ENCODE measurements at places on chromosomes 3 and 15. TPM values are rescaled to one million over a fixed set of nuclear protein-coding genes. Genes with fewer than 3 reads are reported as not detected.
A peak's percentile ranks its signal among the peaks of the same experiment; 100 is the strongest.

GRCh38 chr15:65423150-65423975 lies 616 bp upstream of the IGDCC4 start:
- no peak for DNase-seq

GRCh38 chr3:100407977-100408532 lies 6.7 kb downstream of the LNP1 start:
- no peak for DNase-seq

DNA sequence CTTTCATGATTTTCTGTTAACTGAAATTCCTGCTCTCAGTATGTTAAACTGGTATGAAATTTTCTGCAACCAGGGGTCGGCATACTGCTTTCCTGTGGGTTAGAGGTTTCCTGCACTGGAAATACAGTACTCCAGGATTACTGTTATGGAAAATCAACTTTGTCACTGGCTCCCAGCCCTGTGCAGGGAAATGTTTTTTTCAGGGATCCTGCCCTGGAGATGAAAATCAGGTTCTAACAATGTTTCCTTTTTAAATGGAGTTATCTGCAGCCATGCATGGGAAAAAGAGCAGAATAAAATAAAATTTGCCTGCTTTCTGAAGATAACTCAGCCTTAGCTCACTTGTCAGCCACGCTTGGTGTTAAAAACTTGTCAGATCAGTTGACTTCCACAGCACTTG lies 220.4 kb downstream of the IL5RA start:
- DNase-seq = no peak

GRCh38 chr3:128487813-128488635 lies 5.0 kb downstream of the GATA2 start:
- peak; percentile 94 for DNase-seq

DNA sequence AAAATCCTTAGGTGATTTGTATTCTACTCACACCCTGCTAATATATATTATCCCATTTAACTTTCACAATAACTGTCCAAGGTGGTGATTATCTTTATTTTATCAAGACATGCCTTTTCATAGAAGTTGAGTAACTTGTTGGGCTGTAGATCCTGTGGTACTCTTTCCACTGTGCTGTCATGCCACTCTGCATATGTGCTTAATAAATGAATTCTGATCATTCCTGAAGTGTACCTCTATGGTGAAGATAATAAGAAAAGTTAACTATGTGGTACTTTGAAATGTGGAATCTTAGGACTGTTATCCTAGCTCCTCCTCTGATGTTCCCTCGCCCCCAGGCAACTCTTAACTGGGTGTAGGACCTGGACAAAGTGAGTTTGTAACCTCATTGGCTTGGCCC lies 5.2 kb downstream of the SNRK start:
- no peak for DNase-seq

DNA sequence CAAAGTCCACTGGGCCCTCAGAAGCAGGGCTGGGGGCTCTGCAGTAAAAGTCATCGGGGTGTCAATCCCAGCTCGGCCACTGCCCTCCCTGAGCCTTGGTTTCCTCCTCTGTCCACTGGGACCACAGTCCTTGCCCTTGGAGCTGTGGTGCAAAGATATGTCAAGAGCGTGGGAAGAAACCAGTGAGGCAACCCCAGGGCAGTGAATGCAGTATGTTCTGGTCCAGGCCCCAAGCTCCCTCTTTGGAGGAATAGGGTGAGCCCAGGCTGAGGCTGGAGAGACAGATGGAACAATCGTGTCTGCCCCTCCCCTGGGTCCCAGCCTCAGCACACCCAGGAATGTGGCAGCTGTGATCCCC lies 779 bp downstream of the GRIP2 start:
- peak; percentile 20 for DNase-seq

CGNL1 gene
- 46.3 TPM for total RNA-seq
